ENCODE measurements at places on chromosomes 3 and 15.
A peak's percentile ranks its signal among the peaks of the same experiment; 100 is the strongest.

DNA sequence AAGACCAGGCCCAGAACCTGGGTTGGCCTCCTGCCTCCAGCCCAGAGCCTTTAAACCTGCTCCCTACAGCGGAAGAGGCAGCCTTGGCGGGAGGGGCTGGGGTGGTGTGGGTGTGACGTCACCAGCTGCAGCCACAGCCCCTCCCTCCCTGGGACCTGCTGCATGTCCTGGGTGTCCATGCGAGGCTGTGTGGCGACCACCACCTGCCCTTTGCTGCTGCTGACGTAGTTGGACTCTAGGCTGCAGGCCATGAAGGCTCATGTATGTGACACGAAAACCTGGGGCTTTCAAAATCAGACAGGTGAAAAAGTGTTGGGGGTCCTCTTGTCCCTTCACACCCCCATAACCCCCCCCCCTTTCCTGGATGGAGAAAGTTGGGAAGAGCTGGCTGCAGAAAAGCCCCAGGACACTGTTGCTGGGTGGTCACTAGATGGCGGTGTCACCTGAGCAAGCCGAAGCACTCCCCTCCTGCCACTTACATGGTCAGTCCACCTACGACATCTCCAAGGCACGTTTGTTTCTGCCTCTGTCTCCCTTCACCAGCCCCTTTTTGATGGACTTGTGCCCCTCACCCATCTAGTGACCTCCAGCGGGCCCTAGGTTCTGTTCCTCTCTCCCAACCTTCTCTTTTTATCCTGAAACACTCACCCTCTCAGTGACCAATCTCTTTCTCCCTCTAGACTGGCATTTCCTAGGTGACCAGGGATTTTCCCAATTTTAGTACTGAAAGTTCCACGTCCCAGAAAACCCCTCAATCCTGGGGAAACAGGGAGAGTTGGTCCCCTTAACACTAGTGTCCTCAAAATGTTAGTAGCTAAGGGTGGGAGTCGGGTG lies 35.2 kb downstream of the SLC6A20 start:
- DNase-seq = peak; percentile 85

GRCh38 chr3:12994357-12994606 lies 78.9 kb downstream of the IQSEC1 start:
- DNase-seq = peak; percentile 50

DNA sequence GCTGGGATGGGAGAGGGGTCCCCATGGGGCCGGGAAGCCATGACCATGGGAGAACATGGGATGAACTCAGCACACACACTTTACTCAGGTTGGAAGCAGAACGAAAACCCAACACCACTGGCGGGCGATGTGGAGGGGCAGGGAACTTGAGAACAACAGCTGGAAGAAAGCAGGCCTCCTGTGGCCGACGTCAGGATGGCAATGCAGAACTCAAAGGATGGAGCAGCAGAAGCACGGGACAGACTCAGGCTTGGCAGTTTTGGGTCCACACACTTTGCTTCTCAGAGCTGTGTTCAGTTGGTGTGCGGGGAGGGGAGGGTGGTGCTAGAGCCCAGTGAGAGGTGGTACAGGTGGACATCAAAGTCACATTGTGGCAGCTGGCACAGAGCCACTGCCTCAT lies 80.7 kb downstream of the SEC22A start:
- peak; percentile 48 for DNase-seq

DNA sequence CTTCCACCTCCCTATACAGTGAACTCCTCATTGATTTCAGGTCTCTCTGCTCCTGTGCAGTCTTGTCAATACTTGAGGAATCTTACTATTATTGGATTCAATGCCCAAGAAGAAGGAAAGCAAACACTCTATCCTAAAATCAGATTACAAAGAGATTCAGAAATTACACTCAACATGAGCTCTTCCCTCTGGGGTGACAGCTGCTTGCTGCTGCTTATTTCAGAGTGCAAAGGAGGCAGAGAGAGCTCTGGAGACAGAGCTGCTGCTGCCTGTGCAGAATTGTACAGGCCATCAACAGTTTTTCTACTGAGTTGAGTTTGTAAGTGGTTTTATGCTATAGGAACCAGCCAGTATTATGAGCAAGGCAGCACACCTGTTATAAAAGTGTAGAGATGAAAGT lies 7.1 kb downstream of the RYR3 start:
- no peak for DNase-seq

DNA sequence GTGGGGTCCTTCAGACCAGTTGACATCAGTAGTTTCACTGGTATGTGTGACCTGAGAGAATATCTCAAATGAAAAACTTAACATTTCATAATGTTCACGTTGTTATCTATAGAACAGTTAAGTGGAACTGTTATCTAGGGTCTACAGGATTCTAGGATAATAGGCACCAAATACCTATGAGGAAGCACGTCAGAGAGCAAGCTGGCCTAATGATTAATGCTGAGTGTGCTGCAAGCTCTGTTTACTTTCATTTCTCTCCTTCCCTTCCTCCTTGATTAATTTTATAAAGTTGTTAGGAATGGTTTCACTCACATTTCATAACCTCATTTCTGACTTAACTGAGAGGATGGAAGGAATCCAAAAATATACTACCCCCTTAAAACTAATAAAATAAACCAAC lies 362.5 kb upstream of the ZNF717 start:
- DNase-seq = no peak

- no peak for DNase-seq
Observed at GRCh38 chr3:44208086-44208485, 33.6 kb upstream of the TOPAZ1 start.

GRCh38 chr15:48667701-48668100 lies 22.2 kb upstream of the FBN1 start:
- DNase-seq = no peak

DNA sequence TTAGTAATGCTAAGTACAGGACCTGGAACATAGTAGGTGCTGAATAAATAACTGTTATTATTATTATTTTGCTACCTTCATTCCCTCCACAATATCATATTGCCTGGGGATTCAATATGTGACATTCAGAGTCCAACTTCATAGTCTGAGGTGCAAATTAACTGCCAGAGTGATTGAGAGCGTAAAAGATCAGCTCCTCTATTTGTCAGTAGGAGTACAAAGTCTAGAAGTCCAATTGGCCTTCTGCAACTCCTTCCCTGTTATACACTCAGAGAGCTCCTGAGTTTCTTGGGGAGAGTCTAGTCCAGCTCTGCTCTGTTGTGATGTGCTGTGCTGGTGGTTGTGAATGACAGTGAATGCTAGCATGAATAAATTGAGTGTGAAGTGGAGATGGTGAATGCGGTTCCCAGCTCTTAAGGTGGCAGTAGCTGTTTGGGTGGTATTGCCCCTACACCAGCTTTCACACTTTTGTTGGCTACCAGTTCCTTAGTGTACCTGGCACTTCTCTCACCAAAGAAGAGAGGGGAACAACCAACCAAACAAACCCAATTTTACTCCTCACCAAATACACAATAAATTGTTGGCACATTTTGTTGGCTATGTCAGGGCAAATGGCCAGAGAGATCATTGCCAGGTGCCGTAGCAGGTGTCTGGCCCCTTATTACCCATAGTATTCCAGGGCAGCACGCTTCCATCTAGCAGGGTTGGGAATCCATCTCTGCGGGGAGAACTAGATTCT lies 270.1 kb upstream of the TBL1XR1 start:
- no peak for DNase-seq

GRCh38 chr15:96416218-96416933 lies 85.9 kb downstream of the NR2F2 start:
- DNase-seq = peak; percentile 74

GRCh38 chr15:32706704-32707103 lies 11.1 kb upstream of the GREM1 start:
- no peak for DNase-seq

- no peak for DNase-seq
Observed at GRCh38 chr3:194960446-194961032, 274.9 kb downstream of the FAM43A start.

DNA sequence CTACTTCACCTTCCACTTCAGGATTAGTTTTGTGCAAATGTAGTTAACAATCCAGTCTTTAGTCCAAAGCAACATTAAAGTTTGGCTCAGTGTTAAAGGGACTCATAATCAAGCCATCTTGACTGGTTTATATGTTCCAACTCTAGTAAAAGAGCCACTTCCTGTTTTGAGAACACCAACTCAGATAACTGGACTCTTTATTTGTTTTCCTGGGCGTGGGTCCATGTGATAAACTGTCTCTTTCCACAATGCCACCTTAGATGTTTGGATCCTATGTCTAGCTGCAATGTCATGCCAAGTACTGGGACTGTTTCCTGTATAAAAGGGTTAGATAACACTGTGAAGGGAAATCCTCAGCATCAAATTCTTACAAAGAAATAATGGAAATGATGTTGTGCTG lies 545.0 kb downstream of the PYDC2 start:
- DNase-seq = no peak

DNA sequence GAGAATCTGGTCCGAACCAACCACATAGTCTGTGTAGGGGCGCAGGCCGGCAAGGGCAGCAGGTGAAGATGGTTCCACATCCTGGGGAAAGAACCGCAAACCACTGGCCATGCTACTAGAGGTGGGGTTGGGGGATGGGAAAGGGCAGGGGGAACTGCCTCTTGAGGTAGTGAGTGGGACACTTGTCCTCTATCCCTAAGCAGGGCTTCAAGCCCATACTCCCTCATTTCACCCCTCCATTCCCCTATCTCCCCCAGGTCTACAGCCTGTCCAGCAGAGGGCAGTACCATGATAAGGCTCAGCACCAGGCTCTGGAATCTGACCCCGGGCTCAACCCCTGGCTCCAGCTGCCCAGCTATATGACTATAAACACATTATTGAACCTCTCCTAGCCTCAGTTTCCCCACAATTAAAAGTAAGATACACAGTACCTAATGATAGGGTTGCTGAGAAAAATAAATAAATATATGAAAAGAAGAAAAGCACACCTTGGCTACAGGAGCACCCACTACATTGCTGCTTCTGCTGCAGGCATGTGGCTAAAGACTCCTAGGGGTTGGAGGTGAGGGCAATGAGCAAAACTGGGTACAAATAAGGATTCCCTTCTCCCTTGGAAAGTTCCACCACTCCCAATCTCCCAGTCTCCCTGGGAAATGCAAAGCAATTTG lies 6.3 kb downstream of the GORASP1 start:
- DNase-seq = peak; percentile 77

DNA sequence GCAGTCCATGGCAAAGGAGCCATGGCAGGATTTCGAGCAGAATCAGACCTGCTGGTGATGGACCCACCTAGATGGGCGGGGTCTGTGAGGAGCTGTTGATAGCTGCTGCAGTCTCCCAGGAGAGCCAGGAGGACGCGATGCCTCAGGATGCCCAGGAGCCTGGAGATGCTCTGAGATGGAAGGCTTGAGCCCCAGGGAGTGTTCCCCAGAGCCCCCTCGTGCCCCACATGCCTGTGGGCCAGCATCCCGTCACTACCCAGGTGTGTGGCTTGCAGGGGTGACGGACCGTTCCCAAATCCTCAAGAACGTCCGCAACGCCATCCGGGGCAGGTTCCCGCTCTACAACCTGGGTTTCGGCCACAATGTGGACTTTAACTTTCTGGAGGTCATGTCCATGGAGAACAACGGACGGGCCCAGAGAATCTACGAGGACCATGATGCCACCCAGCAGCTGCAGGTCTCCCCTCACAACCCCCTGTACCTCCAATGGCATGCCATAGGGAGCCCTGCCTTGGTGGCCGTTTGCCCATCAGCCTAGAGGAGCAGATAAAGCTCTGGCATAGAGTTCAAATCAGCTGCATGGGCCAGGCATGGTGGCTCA lies 6.7 kb downstream of the ITIH1 start:
- DNase-seq = no peak

DNA sequence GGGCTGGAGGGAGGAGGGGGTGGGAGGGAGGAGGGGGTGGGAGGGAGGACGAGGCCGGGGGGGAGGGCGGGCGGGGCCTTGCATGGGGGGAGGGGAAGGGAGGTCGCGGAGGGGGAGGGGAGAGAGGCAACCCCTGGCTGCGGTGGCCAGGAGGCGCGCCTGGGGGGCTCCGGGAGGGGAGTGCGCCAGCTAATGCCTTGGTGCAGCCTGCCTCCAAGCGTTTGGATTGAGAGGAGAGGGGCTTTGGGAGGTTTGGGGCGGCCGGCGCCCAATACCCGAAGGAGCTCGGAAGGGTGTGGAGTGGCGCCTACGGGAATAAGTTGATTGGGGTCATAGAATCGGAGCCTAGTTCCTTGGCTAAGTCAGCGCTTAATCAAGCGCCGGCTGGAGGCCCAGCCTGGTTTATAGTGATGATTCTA lies 557 bp downstream of the TFG start:
- peak; percentile 73 for DNase-seq

- DNase-seq = no peak
Observed at GRCh38 chr3:73148682-73149081, 87.2 kb downstream of the EBLN2 start.

- DNase-seq = no peak
Observed at GRCh38 chr3:17639257-17639656, 103.2 kb downstream of the TBC1D5 start.

DNA sequence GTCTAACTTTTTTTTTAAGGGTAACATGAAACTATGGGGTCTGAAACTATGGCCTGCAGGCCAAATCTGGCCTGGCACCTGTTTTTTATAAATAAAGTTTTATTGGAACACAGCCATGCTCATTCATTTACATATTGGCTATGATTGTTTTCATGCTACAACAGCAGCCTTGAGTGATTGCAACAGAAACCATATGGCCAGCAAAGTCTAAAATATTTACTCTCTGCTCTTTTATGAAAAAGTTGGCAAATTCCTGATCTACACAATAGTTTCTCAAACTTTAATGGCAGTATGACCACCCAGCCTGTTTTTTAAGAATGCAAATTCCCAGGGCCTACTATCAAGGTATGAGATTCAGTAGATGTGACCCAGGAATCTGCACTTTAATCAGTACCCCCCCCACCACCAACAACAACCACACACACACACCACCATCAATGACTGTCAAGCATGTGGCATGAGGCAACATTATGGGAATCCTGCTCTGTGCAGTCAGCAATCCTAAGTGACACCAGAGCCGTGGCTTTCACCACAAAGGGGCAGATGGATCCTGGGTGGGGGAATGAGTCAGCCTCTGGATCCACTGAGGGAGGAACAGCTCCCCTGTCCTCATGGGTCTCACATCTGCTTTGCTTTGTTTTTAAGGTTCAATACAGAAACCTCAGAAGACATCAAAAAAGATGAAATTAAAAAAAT lies 142.8 kb downstream of the NTRK3 start:
- no peak for DNase-seq

DNA sequence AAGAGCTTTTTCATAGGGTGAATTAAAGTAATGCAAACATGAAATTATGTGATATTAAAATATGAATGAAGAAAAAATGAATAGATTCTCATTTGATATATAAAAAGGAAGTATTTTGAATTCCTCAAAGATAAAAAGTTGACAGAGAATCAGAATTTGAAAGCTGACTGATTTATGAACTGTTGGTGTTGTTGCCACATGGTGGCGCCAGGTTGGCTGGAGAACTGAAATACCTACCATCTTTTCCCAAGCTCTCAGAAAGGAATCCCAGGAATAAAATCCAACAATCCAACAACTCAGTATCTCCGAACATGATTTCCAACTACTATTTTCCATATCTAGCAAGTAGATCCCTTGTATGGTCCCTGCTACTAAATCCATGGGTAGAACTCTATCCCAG lies 3.1 kb downstream of the MYRIP start:
- DNase-seq = peak; percentile 60

- DNase-seq = no peak
Observed at GRCh38 chr3:143171141-143171980, 51.8 kb downstream of the CHST2 start.

- DNase-seq = no peak
Observed at GRCh38 chr3:188468662-188469061, 314.7 kb downstream of the LPP start.

GRCh38 chr3:36874424-36874823 lies 70.4 kb downstream of the TRANK1 start:
- DNase-seq = no peak

- no peak for DNase-seq
Observed at GRCh38 chr3:63473641-63474166, 178.8 kb upstream of the SNTN start.
